Ovary (tissue), 10 donors: ENCODE measurements at places on chromosomes 2 and 18. TPM values are rescaled to one million over a fixed set of nuclear protein-coding genes. Genes with fewer than 3 reads are reported as not detected.

Gene CHAC2
- polyA plus RNA-seq = 1.1 TPM

Gene CNDP1
- polyA plus RNA-seq = 0.02 TPM

Gene PKDCC
- 117 TPM for polyA plus RNA-seq

DNA sequence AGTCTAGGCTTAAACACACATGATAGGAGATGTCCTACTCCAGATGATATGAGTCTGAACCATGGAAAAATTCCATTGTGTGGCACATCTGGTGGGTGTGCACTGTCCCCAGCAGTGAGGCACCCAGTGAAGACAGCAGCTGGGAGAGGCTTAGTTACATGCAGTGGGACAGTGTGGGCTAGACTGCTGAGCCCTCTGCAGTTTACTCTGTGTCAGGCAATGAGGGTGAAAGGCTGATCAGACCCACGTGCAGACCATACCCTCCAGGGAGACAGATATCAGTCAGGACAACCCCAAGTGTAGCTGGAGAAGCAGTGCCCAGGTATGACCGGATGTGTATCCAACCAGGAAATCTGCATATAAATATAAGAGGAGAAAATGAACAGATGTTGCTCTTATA lies 13.4 kb downstream of the IL37 start:
- no peak overlapping the region for H3K4me3 ChIP-seq
- no peaks in the 10 kb centered on the region for H3K27me3 ChIP-seq
- H3K36me3 ChIP-seq = no peaks in the 10 kb centered on the region
- H3K27ac ChIP-seq = no peak overlapping the region

DNA sequence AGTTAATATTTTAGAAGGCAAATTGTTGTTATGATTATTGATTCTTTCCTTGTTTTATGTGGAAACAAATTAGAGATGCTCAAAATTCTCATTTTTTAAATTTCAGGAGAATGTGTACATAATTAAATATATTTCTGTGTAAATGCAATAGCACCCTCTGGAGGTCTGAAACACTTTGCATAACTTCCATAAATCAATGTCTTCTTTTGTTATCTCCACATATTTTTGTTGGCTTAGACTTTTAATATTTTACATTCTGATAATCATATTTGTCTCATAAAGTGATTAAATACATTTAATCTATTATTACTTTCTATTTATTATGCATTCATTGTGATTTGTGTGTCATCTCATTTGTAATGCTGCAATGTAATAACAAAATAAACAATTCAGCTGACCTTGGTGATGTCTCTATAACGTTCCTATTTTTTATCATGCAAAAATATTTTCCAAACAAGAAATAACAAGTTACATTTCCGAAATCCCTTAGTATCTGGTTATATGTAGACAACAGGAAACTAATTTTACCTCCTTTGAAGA lies 201.8 kb upstream of the GALNT5 start:
- H3K4me3 ChIP-seq = no peak overlapping the region
- H3K27me3 ChIP-seq = no peaks in the 10 kb centered on the region
- H3K27ac ChIP-seq = no peak overlapping the region
- no peaks in the 10 kb centered on the region for H3K4me1 ChIP-seq
- H3K36me3 ChIP-seq = no peaks in the 10 kb centered on the region

- no peak overlapping the region for H3K4me3 ChIP-seq
- H3K27ac ChIP-seq = no peak overlapping the region
- H3K36me3 ChIP-seq = no peaks in the 10 kb centered on the region
- no peak for DNase-seq
- H3K4me1 ChIP-seq = peaks cover 2% of the 10 kb centered on the region
- H3K27me3 ChIP-seq = no peaks in the 10 kb centered on the region
Observed at GRCh38 chr2:160680294-160680693, 186.7 kb upstream of the RBMS1 start.

GRCh38 chr18:9926977-9927376 lies 13.2 kb downstream of the VAPA start:
- H3K4me3 ChIP-seq = no peak overlapping the region
- DNase-seq = no peak
- H3K36me3 ChIP-seq = no peaks in the 10 kb centered on the region
- no peaks in the 10 kb centered on the region for H3K27me3 ChIP-seq
- no peak overlapping the region for H3K27ac ChIP-seq
- peaks cover 5% of the 10 kb centered on the region for H3K4me1 ChIP-seq

- no peak for DNase-seq
- H3K4me3 ChIP-seq = no peak overlapping the region
- H3K4me1 ChIP-seq = peaks cover 6% of the 10 kb centered on the region
- H3K36me3 ChIP-seq = no peaks in the 10 kb centered on the region
- H3K27ac ChIP-seq = no peak overlapping the region
Observed at GRCh38 chr2:39380525-39381150, 56.4 kb downstream of the MAP4K3 start.

GRCh38 chr2:176291809-176292283 lies 22.6 kb downstream of the MTX2 start:
- peak; percentile 24 for DNase-seq
- H3K4me3 ChIP-seq = no peak overlapping the region
- H3K4me1 ChIP-seq = peaks cover 4% of the 10 kb centered on the region
- no peak overlapping the region for H3K27ac ChIP-seq
- no peaks in the 10 kb centered on the region for H3K27me3 ChIP-seq

- no peak overlapping the region for H3K27ac ChIP-seq
- no peak overlapping the region for H3K4me3 ChIP-seq
- no peak for DNase-seq
- H3K4me1 ChIP-seq = no peaks in the 10 kb centered on the region
- H3K27me3 ChIP-seq = no peaks in the 10 kb centered on the region
Observed at GRCh38 chr2:181546086-181546485, 88.9 kb downstream of the ITGA4 start.

DNA sequence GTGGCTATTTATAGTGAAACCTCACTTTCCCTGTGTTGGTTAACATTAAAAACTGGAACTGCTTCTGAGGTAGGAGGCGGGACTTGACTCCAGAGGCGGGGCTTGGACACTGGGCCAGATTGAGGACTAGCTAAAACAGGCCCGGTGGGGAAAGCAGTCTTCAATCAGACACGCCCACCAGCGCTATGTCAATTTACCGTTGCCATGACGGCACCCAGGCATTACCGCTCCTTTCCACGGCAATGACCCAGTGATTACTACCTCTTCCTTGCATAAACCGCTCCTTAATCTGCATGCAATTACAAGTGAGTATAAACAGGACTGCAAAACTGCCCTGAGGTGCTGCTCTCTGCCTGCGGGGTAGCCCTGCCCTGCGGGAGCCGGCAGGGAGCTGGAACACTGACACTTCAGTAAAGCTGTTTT lies 35.3 kb downstream of the LRRFIP1 start:
- no peaks in the 10 kb centered on the region for H3K36me3 ChIP-seq
- H3K4me1 ChIP-seq = peaks cover 4% of the 10 kb centered on the region
- H3K27me3 ChIP-seq = no peaks in the 10 kb centered on the region
- DNase-seq = peak; percentile 89

DNA sequence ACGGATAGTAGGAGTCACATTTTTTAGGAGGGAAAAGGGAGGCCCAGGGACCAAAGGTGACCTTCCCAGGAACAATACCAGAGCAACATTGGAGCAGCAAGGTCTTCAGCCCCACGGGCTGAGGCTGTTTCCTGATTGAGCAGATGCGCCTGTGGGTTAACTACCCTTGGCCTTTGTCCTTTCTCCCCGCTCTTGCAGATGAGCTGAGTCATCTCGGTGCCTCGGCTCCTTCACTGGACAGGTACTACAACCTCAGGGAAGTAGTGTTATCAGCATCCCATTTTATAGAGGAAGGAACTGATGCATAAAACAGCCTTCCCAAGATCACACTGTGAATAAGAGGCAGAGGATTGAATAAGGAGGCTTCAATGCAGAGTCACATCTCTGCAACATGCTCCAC lies 43.5 kb downstream of the DHRS9 start:
- DNase-seq = no peak
- H3K4me3 ChIP-seq = no peak overlapping the region
- no peaks in the 10 kb centered on the region for H3K4me1 ChIP-seq
- no peak overlapping the region for H3K27ac ChIP-seq

DNA sequence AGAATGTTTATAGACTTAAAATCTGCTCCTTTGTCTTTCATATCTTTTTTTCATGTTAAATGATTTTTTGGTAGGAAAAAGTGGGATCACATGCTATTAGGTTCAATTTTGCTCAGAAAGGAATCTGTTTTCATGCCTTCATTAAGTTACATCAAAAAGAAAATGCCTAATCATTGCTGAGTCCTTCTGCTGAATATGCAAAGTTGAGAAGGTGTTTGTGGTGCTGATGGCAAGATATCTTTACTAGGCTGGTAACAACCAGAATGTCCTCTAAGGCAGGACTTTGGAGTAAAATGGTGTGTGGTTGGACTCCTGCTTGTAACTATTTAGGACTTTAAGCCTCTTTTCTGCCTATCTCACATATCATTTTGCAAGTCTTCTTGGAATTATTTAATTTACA lies 88.3 kb downstream of the TRIB2 start:
- H3K4me1 ChIP-seq = peaks cover 12% of the 10 kb centered on the region
- no peak overlapping the region for H3K27ac ChIP-seq
- no peak for DNase-seq
- H3K36me3 ChIP-seq = no peaks in the 10 kb centered on the region
- H3K27me3 ChIP-seq = no peaks in the 10 kb centered on the region

- peaks cover 6% of the 10 kb centered on the region for H3K4me1 ChIP-seq
- H3K36me3 ChIP-seq = no peaks in the 10 kb centered on the region
- H3K27ac ChIP-seq = peak overlapping the region; percentile 42
- H3K4me3 ChIP-seq = peak overlapping the region; percentile 23
Observed at GRCh38 chr18:80171054-80171872, 62.2 kb downstream of the ADNP2 start.

- no peak overlapping the region for H3K4me3 ChIP-seq
- DNase-seq = no peak
- no peak overlapping the region for H3K27ac ChIP-seq
- no peaks in the 10 kb centered on the region for H3K27me3 ChIP-seq
- H3K4me1 ChIP-seq = no peaks in the 10 kb centered on the region
- no peaks in the 10 kb centered on the region for H3K36me3 ChIP-seq
Observed at GRCh38 chr2:170247882-170248393, 70.0 kb downstream of the MYO3B start.

DNA sequence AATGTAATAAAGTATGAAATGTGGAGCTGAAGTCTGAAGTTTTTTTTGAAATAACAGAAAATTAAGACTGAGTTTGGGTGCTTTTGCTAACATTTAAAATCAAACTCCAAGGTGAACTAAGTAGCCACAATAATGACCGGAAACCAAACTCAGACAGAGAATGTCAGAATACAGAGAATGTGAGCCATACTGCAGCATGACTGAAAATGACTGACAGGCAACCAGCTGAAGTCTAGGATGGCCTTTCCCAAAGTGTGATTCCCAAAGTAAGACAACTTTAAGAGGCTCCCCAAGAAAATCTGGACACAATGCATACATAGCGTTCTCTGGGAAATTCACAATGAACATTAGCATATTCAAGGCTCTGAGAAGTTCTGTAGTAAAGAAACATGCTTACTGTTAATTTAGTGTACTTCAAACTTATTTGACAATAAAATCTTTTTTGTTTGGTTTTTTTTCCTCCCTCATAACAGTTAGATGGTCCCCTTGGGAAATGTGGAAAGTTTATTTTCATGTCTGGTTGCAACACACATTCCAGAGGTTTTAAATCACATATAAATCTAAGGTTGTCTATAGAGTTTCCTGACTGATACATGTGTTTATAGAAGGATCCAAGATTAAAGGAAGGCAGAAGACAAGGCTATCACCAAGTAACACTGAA lies 28.6 kb downstream of the PLA2R1 start:
- H3K4me3 ChIP-seq = no peak overlapping the region
- no peaks in the 10 kb centered on the region for H3K36me3 ChIP-seq
- H3K4me1 ChIP-seq = peaks cover 4% of the 10 kb centered on the region
- H3K27ac ChIP-seq = no peak overlapping the region
- no peaks in the 10 kb centered on the region for H3K27me3 ChIP-seq

DNA sequence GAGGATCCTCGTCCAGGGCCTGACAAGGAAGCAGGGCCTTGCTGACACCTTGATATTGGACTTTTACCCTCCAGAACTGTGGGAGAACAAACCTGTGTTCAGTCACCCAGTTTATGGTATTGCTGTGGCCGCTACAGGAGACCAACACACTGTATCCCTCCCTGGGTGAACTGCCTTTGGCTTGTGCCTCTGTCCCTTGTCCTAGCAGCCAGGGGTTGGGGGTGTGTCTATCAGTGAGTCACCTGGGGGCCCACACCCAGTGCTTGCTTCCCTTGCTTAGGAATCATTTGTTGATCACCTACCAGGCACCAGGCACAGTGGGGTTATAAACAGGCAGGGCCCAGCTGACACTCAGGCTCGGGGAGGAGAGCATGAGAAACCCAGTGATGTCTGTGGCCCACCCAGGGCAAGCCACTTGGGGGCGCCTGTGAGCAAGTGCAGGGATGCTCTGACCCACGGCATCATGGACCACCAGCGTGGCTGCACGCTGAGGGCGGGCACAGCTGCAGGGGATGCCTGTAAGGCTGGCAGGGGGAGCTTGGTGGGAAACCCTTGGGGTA lies 17.1 kb downstream of the TMEM185B start:
- no peaks in the 10 kb centered on the region for H3K36me3 ChIP-seq
- no peak overlapping the region for H3K27ac ChIP-seq
- no peak overlapping the region for H3K4me3 ChIP-seq
- H3K27me3 ChIP-seq = no peaks in the 10 kb centered on the region
- no peaks in the 10 kb centered on the region for H3K4me1 ChIP-seq
